ENCODE measurements at places on chromosomes 7 and 10. TPM values are rescaled to one million over a fixed set of nuclear protein-coding genes. Genes with fewer than 3 reads are reported as not detected.
A peak's percentile ranks its signal among the peaks of the same experiment; 100 is the strongest.

DNA sequence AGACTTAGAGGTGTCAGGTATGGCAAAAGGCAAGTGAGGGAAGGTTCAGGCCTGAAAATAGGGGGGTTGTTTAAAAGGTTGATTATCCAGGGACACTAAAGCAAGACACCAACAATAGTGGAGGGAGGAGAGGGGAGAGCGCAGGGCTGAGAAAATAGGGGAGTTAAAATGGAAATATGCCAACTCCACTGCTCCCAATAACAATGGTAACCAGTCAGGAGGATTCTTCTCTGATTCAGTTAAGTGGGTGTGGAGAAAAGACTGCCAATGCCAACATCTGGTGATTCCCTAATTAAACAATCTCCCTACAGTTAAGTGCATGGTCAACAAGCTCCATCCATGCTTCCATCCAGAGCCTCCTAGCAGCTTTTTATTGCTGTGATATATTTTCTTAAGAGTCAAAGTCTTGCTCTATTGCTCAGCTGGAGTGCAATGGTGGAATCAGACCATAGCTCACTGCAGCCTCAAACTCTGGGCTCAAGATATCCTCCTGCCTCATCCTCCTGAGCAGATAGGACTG is 183.3 kb downstream of the JAZF1 start:
- H3K36me3 ChIP-seq = no peaks in the 10 kb centered on the region
- DNase-seq = no peak
- H3K4me1 ChIP-seq = peaks cover 28% of the 10 kb centered on the region
- H3K27ac ChIP-seq = no peak overlapping the region
- H3K27me3 ChIP-seq = no peaks in the 10 kb centered on the region
- no peak overlapping the region for H3K4me3 ChIP-seq

GRCh38 chr7:77415476-77415822 is 700 bp downstream of the GSAP start:
- peaks cover 32% of the 10 kb centered on the region for H3K27me3 ChIP-seq
- H3K4me1 ChIP-seq = no peaks in the 10 kb centered on the region
- H3K27ac ChIP-seq = no peak overlapping the region
- H3K4me3 ChIP-seq = peak overlapping the region; percentile 49

WNT8B gene
- total RNA-seq = not detected

- no peaks in the 10 kb centered on the region for H3K36me3 ChIP-seq
- H3K27ac ChIP-seq = no peak overlapping the region
- no peak for DNase-seq
- no peak overlapping the region for H3K4me3 ChIP-seq
Observed at GRCh38 chr10:58102897-58103296, 164.8 kb downstream of the IPMK start.

GRID2IP gene
- 0.13 TPM for total RNA-seq

DNA sequence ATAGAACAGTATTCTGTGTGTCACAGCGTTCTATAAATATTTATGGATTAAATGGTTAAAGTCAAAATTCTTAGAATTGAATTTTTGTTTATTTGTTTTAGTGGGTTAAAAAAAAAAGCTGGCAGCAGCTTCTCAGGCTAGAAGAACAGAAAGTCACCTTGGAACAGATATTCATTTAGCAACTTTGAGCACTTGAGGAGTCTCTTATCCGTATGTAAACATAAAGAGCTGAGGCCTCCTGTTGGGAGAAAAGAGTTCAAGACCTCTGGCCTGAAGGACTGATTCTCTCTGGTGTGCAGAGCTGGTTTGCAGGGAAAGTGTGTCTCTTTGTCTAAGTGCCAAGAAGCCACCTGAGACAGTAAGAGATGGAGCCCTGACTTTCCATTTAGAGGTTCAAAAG is 109.9 kb downstream of the HERPUD2 start:
- no peak overlapping the region for H3K4me3 ChIP-seq
- no peak for DNase-seq
- no peak overlapping the region for H3K27ac ChIP-seq
- H3K27me3 ChIP-seq = peaks cover 20% of the 10 kb centered on the region
- no peaks in the 10 kb centered on the region for H3K4me1 ChIP-seq

GRCh38 chr7:50292763-50293162 is 11.8 kb upstream of the IKZF1 start:
- H3K36me3 ChIP-seq = no peaks in the 10 kb centered on the region
- no peaks in the 10 kb centered on the region for H3K4me1 ChIP-seq
- H3K27me3 ChIP-seq = peaks cover 16% of the 10 kb centered on the region
- H3K4me3 ChIP-seq = no peak overlapping the region
- no peak overlapping the region for H3K27ac ChIP-seq
- no peak for DNase-seq

GRCh38 chr10:47027108-47027783 is 116.0 kb downstream of the PTPN20 start:
- no peaks in the 10 kb centered on the region for H3K27me3 ChIP-seq
- no peaks in the 10 kb centered on the region for H3K4me1 ChIP-seq
- H3K36me3 ChIP-seq = no peaks in the 10 kb centered on the region
- DNase-seq = no peak
- H3K27ac ChIP-seq = no peak overlapping the region

ATRNL1 gene
- 17.1 TPM for total RNA-seq

- H3K4me1 ChIP-seq = no peaks in the 10 kb centered on the region
- H3K27ac ChIP-seq = no peak overlapping the region
- H3K27me3 ChIP-seq = no peaks in the 10 kb centered on the region
Observed at GRCh38 chr10:69640196-69640980, 10.3 kb downstream of the FAM241B start.

- H3K4me1 ChIP-seq = no peaks in the 10 kb centered on the region
- no peaks in the 10 kb centered on the region for H3K36me3 ChIP-seq
- no peak for DNase-seq
- no peak overlapping the region for H3K27ac ChIP-seq
- no peak overlapping the region for H3K4me3 ChIP-seq
Observed at GRCh38 chr7:101923602-101923985, 106.2 kb downstream of the CUX1 start.

DNA sequence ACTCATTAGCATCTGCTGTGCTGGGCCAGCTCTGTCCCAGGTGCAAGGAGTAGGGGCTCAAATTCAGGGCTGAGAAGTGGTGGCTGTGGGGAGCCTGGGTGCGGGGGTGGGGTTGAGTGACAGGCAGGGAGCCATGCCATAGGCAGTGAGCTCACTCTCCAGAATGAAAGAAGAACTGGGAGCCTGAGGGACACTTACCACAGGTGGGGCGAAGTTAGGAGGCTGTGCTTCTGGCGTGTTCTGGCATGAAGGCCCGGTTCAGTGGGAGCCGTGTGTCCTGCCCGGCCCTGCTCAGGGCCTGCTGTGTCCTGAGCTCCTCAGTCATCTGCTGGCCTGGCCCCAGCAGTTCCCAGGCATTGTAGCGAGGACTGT is 62.5 kb downstream of the MKI67 start:
- H3K27ac ChIP-seq = no peak overlapping the region
- no peak for DNase-seq
- H3K36me3 ChIP-seq = no peaks in the 10 kb centered on the region
- H3K27me3 ChIP-seq = no peaks in the 10 kb centered on the region

GRCh38 chr10:97911217-97911616 is 61.6 kb downstream of the GOLGA7B start:
- no peak overlapping the region for H3K27ac ChIP-seq
- peaks cover 8% of the 10 kb centered on the region for H3K27me3 ChIP-seq
- H3K4me1 ChIP-seq = peaks cover 3% of the 10 kb centered on the region
- no peak overlapping the region for H3K4me3 ChIP-seq

- DNase-seq = no peak
- no peaks in the 10 kb centered on the region for H3K4me1 ChIP-seq
- H3K36me3 ChIP-seq = no peaks in the 10 kb centered on the region
- H3K4me3 ChIP-seq = no peak overlapping the region
Observed at GRCh38 chr7:98084631-98085030, 22.0 kb upstream of the LMTK2 start.

DYDC2 gene
- total RNA-seq = not detected

DNA sequence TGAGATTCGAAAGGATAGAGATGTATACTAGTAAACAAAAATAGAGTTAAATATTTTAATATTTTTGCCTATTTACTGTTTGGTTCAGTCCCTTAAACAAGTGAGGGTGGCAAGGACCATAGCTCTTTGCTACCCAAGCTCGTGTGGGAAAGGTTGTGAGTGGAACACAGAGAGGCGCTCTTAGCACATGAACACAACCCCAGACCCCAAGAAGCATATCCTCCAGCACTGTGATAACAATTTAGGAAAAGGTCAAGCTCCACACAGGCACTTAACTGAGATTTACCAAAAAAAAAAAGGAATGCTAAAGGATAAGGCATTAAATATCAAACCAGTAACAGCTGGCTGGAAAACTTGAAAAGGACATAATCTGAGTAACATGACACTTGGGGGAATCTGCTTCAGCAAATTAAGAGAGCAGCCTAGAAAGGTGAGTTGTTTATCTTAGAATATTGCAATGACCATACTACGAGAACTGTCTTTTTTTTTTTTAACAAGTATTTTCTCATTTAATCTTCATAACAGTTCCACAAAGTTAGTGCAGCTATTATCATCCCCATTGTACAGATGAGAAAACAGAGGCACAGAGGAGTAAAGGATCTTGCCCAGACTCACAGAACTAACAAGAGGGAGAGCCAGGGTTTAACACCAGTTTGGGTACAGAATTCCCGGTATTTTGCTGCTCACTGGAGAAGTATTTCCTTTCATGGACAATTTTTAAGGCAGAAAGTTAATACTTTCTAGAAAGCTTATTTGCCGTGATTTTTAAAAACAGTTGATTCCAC is 303.5 kb upstream of the AOAH start:
- H3K27me3 ChIP-seq = no peaks in the 10 kb centered on the region
